ENCODE measurements at places on chromosomes 7 and 10.

GRCh38 chr10:80516506-80517075 lies 21.1 kb upstream of the SH2D4B start:
- no peak for DNase-seq

- DNase-seq = no peak
Measured at GRCh38 chr10:54903745-54904144, 102.7 kb upstream of the PCDH15 start.

DNA sequence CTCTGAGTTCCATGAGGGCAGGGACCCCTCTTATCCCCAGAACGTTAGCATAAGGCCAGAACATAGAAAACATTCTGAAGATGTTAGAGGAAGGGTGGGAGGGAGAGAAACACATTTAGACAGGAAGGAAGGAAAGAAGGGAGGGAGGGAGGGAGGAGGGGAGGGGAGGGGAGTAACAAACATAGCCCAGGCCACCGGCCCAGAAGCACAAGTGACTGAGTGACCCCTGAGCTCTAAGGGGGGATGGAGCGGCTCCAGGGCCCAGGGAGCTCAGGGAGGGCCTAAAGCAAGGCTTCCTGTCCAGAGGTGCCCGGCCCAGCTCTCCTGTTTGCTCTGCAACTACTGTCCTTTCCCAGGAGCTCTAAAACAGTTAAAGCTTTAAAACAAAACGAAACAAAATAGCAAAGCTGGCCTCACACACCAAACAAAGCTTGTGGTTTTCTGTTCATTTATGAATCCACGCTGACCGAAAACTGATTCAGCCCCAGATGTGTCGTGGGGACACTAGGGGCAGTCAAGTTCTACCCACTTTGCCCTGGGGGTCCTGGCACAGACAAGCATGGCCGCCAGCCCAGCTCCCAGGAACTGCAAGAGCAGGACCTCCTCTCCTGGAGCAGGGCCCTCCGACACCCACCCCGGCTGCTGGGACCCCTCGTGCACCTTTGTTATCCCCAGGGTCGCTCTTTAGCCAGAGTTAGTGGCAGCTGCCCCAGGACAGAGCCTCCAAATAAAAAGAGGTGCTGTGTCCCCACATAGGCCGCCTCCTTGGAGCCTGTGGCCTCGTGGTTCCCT lies 496.2 kb upstream of the FOXK1 start:
- no peak for DNase-seq

DNA sequence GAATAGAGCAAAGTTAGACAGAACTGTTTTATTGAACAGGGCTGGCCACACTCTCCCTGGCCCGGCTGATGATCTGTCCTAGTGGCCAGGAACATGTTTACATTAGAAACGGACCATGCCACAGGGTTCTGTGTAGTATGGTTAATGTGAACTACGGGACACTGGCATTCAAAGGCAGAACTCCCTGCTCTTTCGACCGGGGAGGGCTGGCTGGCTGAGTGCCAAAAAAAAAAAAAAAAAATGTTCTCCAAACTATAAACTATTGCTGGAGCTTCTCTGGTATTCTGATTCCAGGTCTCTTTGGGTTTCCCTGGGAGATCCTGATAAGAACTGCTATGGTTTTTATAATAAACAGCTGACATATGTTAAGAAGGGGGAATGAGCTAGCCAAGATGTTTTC lies 1262.6 kb upstream of the SORCS1 start:
- DNase-seq = no peak

GRCh38 chr10:123906296-123906695 lies 14.7 kb upstream of the CPXM2 start:
- no peak for DNase-seq

DNA sequence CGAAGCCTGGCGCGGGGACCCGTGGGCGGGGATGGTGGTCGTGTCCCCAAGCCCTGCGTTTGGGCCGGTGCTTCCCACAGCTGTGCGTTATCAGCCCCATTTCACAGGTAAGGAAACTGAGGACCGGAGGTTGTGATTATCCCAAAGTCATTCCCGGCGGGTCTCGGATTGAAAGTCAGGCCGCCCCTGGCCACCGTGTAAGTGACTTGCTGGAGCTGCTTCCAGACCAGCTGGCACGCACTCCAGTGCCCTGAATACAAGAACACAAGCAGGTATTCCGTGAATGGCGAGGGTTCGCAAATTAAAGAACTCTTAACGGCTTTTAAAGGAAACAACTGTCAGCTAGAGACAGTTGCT lies 675 bp upstream of the ATE1 start:
- DNase-seq = no peak

DNA sequence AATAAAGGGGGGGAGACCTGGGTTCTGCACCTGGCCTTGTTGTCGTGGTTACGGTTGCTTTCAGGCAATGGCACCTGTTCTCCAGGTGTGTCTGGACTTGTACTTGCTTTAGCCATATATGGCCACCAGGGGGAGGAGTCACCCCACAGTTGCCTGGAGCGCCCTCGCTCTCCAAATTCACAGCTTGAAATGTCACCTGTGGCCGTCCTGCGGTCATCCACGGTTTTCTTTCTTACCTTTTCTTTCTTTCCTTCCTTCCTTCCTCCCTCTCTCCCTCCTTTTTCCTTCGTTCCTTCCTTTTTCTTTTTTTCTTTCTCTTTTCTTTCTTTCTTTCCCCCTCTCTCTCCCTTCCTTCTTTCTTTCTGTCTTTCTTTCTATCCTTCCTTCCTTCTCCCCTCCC lies 157.2 kb upstream of the ZNF92 start:
- peak; percentile 75 for DNase-seq

DNA sequence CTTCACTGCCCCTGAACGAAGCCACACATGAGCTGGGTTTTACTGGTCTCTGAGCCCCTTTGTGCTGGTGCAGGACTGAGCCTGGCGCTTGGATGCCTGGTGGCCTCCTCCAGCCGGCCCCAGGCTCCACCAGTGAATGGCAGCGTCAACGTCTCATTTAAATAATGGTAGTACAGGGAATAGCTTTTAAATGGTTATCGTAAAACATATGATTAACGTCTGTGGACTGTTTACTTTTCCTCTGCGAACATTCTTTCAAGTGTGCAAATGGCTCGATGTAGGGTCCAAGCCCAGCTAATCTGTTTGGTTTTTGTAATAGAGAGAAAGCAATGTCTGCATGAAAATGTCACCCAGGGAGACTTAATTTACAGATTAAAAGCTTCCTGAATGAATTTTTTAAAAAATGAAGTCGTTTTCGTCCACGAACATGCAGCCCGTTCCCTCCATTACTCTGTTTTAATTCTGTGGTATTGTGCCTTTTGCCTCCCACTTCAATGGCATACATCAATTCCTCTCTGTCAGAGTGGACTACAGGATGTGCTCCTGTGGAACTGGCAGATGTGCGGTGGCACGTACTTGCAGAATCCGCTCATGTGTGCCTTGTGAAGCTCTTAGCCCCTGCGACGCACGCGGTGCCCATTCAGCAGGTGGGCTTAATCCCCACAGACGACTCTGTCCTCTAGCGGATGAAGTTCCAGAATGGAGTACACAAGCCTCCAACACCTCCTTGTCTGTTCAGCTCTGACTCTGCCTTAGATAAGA lies 192.7 kb downstream of the TCF7L2 start:
- DNase-seq = no peak

DNA sequence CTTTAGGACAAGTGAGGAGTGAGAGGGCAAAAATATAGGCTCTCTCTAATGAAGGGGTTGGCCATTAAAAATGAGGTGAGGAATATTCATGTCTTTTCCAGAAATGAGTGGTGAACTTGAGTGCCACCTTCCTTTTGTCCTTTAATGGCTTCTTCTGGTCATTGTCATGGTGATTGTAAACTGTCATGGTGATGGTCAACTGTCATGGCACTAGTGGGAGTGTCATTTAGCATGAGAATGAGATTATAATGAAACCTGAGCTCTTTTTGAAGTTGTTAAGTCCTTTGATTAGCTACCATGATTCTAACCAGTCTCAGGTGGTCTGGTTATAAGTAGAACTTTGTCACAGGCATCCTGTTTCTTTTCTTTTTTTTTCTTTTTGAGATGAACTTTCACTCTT lies 524.4 kb downstream of the NEBL start:
- DNase-seq = no peak

GRCh38 chr10:655184-655583 lies 34.3 kb downstream of the DIP2C start:
- no peak for DNase-seq

GRCh38 chr7:157411580-157411979 lies 74.8 kb downstream of the DNAJB6 start:
- no peak for DNase-seq

- DNase-seq = no peak
Measured at GRCh38 chr7:108824840-108825580, 255.3 kb downstream of the DNAJB9 start.

DNA sequence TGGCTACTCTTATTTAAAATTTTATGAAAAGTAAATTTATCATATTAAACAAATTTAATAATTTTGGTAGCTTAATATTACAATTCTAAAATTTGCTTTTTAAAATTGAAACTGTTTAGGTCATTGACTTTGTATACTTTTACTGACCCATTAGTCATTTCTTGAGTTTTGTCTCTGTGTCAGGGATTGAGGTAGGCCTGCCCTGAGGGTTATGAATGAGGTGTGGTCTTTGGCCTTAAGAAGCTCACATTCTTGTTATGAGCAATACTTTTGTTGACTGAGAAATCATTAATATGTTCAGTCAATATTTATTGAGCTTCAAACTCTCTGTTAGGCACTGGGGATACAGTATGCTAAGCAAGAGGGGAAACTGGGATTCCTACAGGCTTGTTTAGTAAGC lies 47.0 kb upstream of the RPA3 start:
- DNase-seq = no peak

GRCh38 chr10:72545546-72545945 lies 80.3 kb downstream of the MICU1 start:
- no peak for DNase-seq

DNA sequence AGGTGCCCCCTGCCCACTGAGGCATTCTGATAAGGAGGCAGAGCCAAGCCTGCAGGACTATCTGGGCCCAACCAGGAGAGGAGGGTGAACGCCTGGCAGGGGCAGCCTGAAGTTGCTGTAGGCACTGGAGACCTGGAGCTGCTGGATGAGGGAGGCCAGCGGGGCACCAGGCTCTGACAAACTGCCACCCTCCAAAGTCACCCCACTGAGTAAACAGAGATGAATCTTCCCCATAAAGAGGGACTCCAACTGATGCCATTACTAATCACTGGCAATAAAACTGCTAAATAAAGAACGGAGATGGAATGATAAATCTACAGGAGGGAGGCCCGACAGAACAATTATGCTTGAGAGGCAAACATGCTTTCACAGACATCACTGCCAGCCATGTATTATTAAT lies 44.2 kb downstream of the DRGX start:
- DNase-seq = no peak

DNA sequence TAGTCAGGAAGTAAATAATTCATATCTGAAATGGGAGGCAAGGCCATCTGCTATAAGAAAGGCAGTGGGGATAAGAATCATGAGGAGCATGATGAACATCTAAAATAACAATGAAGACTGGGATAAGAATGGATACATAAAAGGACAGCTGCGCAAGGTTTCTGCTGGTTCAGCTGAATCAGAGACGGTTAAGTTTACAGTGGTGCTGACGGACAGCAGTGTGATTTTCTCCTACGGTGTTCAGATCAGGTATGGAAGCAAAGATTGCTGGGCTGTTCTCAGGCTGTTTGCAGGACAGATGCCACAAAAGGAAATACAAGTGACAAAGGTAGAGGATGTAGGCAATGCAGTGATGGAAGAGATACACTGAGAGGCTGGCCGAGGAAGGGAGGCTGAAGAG lies 8.4 kb downstream of the CYCS start:
- DNase-seq = no peak

DNA sequence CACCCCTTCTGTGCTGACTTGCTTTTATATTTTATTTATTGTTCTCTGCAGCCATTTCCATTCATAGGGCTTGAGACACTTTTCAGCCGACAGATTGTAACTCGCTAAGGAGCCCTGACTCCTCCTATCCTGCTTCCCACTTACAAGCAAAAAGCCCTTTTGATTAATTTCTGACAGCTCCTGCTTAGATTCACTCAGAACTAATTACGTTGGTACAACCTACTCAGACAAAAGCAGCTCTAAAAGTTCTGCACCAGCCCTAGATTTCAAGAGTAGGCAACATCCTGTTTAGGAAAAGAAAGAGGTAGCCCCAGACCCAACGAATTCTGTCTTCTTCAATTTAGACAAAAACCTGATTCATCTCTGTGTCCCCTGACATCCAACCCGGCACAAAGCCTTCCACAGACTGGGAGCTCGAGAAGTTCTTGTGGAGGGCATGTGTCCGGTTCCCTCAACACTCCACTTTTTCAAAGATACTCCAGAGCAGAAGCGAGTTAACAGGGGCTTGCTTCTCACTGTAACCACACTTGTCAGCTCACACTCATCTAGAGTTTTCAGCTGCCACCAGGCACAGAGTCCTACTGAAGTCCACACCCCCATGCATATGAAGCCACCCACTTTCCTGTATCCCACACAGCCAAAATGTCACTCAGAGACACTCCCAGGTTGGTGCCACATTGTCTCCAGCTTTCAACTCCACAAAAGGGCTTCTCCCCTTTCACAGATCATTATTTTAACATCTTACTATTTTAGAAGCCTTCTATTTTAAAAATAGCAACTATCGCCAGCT lies 113.6 kb upstream of the NFE2L3 start:
- DNase-seq = no peak

- DNase-seq = no peak
Measured at GRCh38 chr10:78382772-78383171, 349.1 kb downstream of the RPS24 start.

DNA sequence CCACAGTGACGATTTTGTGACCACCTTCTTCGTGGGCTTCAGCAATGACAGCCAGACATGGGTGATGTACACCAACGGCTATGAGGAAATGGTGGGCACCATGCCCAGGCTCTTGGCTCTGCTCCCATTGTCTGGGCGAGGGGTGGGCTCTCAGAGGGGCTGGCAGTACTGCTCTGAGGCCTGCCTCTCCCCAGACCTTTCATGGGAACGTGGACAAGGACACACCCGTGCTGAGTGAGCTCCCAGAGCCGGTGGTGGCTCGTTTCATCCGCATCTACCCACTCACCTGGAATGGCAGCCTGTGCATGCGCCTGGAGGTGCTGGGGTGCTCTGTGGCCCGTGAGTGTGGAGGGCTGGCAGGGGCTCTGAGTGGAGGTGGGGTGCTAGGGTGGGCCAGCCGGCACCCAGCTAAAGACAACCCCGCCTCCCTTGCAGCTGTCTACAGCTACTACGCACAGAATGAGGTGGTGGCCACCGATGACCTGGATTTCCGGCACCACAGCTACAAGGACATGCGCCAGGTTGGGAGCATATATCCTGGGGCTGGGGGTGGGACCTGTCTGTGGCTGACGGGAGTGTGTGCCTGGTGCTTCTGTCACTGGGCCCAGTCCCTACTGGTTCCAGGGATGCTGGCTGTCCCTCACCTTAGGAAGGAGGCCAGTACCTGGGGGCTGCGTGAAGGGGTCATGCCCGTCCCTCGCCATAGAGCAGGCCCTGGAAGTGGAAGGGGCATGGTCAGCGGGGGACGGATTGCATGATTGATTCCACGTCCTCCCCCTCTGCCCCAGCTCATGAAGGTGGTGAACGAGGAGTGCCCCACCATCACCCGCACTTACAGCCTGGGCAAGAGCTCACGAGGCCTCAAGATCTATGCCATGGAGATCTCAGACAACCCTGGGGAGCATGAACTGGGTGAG lies 6.8 kb downstream of the AEBP1 start:
- no peak for DNase-seq

- no peak for DNase-seq
Measured at GRCh38 chr10:80537086-80537735, 491 bp upstream of the SH2D4B start.

- DNase-seq = peak; percentile 61
Measured at GRCh38 chr10:50400694-50401093, 149.4 kb upstream of the ASAH2 start.

GRCh38 chr10:7302930-7303557 lies 107.8 kb downstream of the SFMBT2 start:
- DNase-seq = no peak

- DNase-seq = no peak
Measured at GRCh38 chr10:70260734-70261133, 23.1 kb downstream of the NPFFR1 start.

- DNase-seq = no peak
Measured at GRCh38 chr10:23174977-23175512, 17.1 kb upstream of the PTF1A start.
